Astrocyte (in vitro differentiated cells and primary cell): ENCODE measurements at places on chromosomes 5 and 9. TPM values are rescaled to one million over a fixed set of nuclear protein-coding genes. Genes with fewer than 3 reads are reported as not detected.

DNA sequence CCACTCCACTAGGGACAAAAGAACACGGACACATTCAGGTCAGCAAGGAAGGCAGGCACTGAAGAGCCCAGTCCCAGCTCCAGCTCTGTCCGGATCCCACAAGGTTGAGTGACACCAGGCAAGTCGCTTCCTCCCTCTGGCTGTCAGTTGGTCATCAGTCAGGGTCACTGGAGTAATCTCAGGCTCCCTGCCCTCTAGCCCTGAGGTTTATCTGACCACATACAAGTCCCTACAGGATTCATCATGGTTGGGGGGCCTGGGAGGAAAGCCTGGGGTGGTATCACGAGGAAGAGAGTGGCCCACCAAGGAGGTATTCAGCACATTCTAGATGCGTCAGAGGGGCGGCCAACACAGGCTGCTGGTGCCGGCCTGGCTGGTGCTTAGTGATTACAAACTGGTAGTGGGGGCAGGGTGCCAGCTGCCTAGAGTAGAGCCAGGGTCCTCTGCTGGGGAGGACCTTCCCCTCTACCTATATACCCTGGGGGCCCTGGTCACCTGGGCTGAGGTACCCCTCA lies 81.5 kb downstream of the SHB start:
- no peak for DNase-seq

PCDHGA9 gene
- 0.73 and 0.87 TPM in 2 replicates for total RNA-seq

- DNase-seq = no peak
These were observed 4.8 kb downstream of the CCDC69 start for GRCh38 chr5:151219138-151219537.

GRCh38 chr5:146917931-146918330 lies 39.4 kb upstream of the PPP2R2B start:
- no peak for DNase-seq

DNA sequence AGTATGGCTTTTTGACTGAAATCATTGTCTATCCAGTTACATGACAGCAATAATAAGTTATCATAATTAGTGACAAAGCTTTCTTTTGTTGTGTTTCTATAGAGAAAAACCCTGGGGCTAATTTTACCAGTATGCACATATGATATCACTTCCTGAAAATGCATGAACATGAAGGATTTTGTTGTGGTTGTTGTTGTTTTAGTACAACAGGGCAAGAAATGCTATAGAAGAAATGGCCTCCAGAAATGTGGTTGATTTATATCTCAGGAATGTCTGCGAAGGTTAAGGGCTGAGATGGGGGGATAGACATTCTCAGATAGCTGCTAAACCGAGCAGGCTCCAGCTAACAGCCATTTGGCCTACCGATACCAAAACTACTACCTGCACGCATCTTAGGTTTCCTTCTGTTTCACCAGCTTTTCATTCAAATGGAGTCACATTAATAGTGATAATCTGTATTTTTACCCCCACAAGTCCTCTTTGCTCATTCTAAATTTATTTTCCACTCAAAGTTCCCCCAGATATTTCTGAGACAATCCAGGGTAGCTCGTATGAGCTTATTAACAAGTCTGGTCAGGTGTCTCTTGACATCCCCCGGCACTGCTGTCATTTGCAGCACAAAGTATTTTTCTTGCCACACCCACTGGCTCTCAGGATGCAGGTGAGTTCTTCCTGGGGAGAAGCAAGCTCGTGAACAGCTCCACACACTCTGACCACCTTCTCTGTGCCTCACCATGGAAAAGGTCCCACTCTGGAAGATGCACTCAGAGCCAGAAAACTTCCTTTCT lies 232.4 kb upstream of the GAS1 start:
- peak; percentile 17 for DNase-seq

C9 gene
- total RNA-seq = 0.07 TPM in 1 of 2 replicates, not detected in the other

REEP2 gene
- 16.0 and 17.2 TPM in 2 replicates for total RNA-seq

- DNase-seq = no peak
These were observed 10.6 kb upstream of the PPP1R26 start for GRCh38 chr9:135468854-135469521.

KIAA0825 gene
- total RNA-seq = 2.5 and 2.9 TPM in 2 replicates

DNA sequence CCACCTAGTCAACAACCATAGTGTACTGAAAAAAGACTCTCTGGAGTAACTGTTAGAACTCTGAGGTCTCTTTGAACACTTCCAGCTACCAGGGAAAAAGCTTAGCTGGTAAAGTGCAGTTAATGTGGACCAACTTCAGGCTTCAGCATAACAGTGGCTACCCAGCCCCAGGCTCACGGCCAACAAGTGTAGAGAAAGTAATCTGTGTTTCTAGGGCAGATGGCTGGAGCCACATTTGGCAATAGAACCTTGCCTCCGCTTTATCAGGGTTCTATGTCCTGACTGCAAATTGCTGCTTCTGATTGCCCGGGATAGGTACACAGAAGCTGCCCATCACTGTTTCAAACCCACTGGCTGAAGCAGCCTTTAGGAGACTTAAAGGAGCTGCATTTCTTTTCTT lies 76.0 kb upstream of the SIMC1 start:
- peak; percentile 28 for DNase-seq

ABLIM3 gene
- 3.9 and 6.4 TPM in 2 replicates for total RNA-seq

DNA sequence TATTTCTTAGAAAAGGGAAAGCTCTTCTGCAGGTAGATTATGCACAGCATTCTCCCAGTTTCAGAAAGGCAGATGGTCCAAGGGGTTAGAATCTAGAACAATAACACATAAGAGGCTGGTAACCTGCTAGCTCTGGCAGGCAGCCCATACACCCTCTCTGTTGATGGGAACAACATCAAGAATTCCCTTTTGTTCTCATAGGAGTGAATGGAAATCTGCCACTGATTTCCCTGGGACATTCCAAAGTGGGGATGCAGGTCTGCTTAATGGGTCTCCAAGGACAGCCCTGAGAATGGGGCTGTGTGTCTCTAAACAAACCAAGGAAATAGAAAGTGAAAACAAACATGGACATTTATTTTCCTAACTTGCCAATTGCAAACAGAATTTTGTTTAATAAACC lies 456.8 kb downstream of the EBF1 start:
- no peak for DNase-seq

GNA14 gene
- total RNA-seq = 1.0 and 1.1 TPM in 2 replicates

FCN2 gene
- total RNA-seq = not detected in 2 replicates

DNA sequence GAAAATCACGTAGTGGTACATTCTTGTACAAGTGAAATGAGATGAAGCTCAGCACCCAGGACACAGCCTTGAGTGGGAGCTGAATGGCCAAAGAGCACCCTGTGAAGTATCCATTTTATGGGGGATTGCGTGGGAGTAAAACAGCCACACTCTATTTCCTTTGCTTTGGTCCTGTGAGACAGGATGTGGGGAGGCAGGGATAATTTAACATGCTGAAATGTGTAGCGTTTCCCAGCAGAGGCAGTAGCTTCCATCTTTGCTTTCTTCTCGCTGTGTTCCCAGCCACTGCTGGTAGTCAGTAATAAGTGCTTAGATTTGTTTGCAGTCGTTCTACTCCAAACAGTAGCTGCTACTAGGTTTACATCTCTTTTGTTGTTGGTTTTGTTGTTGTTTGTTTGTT lies 4.4 kb downstream of the IL31RA start:
- no peak for DNase-seq

DNA sequence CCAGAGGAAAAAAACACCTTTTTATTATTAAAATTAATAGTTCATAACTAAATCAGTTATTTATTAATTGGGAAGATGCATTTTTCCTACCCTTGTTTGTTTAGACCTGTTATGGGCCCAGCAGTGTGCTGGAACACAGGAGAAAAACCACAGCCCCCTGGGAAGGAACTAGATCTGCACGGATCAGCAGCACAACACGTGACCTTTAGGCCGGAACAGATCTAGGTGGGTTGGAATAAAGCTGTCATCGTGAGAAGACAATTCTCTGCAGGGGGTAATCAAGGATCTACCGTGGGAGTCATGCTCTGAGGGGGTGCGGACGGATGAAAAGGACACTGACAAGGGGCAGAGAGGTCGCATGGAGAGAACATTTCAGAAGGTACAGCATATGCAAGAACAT lies 95.8 kb upstream of the SPATA31C2 start:
- no peak for DNase-seq

- peak; percentile 91 for DNase-seq
These were observed 185.6 kb downstream of the SNX18 start for GRCh38 chr5:54703133-54703532.

DNA sequence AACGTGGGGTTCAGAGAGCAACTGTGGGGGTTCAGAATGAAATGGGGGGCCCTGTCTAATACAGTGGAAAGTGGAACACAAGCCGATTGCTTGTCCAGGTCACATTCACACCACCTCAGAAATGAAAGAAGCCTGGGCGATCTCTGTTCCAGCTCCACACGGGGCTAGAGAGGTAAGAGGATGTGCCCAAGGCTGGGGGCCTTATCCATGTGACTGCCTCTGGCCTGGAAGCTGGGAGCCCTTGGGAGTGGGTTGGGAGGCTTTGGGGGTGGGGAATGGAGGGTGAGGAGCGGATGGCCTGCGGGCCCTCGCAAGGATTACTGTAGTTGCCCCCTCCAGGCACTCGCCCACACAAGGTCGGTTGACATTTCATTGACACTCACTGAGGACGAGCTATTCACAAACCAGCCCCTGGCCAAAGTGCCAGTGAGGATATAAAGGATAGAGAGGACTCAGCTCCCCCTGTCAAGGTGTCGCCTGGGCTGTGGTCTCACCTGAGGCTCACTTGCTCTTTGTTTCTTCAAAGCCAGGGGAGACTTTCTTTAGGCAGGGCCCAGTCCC lies 86.7 kb downstream of the LIFR start:
- DNase-seq = no peak

GRCh38 chr9:119044806-119045205 lies 324.4 kb downstream of the BRINP1 start:
- no peak for DNase-seq

GRCh38 chr5:173664154-173664526 lies 47.7 kb upstream of the BOD1 start:
- no peak for DNase-seq

PLCXD3 gene
- total RNA-seq = 0.55 and 1.6 TPM in 2 replicates

DNA sequence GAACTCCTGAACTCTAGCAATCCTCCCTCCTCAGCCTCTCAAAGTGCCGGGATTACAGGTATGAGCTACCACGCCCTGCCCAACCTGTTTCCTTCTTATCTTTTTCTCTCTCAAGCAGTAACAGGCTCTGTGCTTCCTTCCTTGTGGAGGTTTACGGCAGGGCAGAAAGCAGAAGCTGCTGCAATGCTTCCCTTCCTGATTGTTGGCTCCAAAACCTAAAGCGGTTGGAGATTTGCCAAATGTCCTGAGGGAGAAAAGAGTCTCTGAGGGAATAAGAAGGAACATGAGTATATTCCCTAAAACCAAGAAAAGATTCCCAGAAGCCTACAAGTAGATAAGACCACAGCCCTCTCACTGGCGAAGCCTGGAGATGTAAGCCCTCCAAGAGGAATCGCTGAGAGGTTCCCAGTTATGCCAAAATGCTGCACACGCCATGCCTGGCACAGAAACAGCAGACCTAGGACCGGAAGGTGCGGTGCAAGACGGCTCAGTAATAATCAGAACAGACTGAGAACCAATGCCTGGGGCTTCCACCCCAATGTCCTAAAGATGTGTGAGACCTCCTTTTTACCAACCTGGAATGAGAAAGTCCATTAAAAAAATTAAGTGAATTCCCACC lies 73.2 kb downstream of the APTX start:
- DNase-seq = no peak

GRCh38 chr9:36040271-36040925 lies 3.7 kb downstream of the RECK start:
- peak; percentile 85 for DNase-seq

DNA sequence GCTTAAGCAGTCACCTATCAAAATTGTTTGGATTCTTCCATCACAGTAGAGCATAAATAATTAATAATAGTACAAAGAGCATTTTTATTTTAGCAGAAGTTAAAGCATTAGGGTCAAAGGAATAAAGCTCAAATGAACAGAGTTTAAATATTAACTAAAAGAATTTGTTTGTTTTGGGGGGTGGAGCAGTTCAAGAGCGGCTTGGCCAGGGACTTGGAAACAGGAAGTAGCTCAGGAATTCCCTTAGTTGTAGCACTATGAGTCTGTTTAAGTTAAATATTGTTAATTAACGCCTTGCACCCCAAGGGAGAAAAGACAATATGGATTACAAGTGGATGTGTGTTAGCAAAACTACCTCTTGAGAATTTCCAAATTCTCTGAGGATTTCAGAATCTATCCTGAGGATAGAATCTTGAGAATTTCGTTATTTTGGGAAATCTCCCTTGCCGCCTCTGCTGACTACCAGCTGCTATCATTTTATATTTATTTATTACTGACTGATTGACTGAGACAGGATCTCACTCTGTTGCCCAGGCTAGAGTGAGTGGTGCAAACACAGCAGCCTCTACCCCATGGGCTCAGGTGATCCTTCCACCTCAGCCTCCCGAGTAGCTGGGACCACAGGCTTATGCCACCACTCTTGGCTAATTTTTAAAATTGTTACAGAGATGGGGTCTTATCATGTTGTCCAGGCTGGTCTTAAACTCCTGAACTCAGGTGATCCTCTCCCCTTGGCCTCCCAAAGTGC lies 96.7 kb upstream of the CHD1 start:
- no peak for DNase-seq

- DNase-seq = no peak
These were observed 1312.7 kb upstream of the ACO1 start for GRCh38 chr9:31071606-31072286.

CENPP gene
- 1.9 and 2.0 TPM in 2 replicates for total RNA-seq

DNA sequence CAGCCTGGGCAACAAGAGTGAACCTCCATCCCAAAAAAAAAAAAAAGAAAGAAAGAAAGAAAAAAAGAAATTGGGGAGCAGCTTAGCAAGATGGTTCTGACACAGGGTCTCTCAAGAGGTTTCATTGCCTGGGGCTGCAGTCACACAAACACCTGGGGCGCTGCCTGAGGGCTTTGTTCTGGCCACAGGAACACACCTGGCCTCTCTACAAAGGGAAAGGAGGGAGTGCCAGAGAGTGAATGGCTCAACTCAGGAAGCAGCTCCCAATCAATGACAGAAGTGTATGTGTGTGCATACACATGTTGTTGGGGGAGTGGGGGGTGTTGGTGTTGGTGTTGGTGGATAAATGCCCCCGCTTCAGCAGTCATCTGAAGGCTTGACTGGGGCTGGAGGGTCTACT lies 32.4 kb upstream of the CTNNA1 start:
- DNase-seq = no peak

GRCh38 chr5:40486437-40487275 lies 193.1 kb upstream of the PTGER4 start:
- peak; percentile 55 for DNase-seq

DNA sequence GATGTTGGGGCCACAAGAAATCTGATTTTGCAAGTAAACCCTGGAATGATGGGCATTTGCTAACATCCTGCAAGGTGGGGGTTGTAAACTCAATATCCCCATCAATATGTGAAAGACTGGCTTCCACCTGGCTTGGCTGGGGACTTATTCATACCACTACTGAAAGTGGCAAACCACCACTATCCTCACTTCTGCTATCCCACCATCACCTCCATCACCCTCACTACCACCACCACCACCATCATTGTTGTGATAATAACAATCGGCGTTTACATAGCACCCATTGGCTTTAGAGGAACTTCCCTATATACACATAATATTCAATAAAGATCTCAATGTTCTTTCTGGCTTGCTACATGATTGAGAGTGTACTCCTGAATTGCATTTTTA lies 224.7 kb upstream of the DAP start:
- DNase-seq = no peak

CDH9 gene
- not detected in 2 replicates for total RNA-seq

GRCh38 chr5:142874540-142874939 lies 104.4 kb downstream of the ARHGAP26 start:
- DNase-seq = no peak

CCDC183 gene
- 0.84 and 1.3 TPM in 2 replicates for total RNA-seq
